GM13977 (cell line): ENCODE measurements at places on chromosomes 5 and 9.

DNA sequence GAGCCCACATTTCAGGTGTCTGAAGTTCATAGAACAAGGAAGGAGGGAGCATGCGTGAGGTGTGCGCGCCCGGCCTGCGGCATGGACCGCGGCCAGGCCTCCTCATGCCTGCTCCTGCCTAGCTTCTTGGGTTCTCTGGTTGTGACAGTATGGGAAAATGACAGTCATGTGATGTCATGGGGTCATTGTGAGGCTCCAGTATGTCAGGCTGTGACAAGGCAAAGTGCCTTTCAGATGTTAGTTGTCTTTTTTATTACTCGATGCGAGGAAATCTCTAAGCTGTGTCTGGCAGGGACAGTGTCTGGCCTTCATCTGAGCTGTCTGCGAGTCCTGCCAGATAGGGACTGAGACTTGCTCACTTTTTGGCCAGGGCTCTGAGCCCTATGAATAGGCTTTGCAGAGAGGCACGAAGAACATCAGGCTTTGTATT lies 13.3 kb downstream of the UCK1 start:
- DNase-seq: no peak

DNA sequence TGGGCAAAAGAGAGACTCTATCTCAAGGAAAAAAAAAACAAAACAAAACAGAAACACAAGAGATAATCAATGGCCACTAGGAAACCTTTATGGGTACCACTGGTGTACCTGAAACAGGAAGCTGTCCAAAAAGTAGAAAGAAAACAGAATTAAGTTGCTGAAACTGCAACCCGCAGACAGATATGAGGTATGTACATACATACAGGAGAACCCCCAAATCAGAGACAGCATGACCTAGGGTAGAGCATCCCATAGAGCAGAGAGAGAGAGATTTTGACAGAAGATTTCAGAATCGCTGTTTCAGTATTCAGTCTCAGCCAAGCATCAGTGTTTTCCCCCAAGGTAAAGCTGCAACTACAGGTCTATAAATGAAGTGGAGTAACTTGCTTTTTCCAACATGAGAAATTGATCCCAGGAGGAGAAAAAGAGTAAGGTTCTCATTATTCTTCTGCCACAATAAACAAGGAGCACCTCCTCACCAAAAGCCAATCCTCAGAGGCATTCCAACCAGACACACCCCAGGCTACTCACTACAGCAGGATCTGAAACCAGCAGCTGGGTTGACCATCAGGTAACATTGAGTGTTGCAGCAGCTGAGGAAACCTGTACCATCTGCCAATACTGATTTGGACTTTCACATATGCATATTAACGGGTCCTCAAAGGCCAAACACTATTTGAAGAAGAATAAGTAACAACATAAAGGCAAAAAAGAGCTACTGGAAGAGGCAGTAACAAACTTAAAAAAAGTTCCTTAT lies 630.0 kb downstream of the TAF11L14 start:
- no peak for DNase-seq

DNA sequence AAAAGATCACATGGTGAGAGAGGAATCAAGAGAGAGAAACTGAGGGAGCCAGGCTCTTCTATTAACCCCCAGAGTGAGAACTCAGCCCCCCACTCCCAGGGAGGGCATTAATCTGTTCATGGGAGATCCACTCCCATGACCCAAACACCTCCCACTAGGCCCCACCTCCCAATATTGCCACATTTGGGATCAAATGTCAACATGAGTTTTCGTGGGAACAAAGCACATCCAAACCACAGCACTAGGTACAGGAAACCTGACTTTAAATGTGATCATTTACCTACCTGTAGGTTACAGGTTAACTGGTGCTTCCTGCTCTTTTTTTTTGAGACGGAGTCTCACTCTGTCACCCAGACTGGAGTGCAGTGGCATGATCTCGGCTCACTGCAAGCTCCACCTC lies 16.9 kb downstream of the NNT start:
- no peak for DNase-seq

- no peak for DNase-seq
Measured at GRCh38 chr5:103425686-103426454, 136.7 kb downstream of the NUDT12 start.

DNA sequence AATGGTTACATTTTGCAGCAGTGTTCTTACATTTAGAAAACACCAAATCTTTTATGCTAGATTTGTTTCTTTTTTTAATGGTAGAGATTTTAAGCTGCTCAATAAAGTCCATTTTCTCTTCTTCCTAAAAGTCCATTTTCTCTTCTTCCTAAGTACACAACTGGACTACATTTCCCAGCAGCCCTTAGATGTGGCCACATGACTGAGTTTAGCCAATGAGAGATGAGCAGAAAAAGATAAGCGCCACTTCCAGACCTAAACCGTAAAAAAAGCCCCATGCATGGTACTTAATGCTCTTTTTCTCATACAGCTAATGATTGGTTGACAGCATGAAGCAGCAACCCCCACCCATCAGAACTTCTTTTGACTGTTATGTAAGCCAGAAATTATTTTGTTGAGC lies 206.7 kb downstream of the FAM114A2 start:
- DNase-seq: peak; percentile 23

- DNase-seq: no peak
Measured at GRCh38 chr5:133644000-133644865, 31.9 kb upstream of the FSTL4 start.

GRCh38 chr9:87445646-87446045 lies 52.0 kb upstream of the DAPK1 start:
- DNase-seq: peak; percentile 57

GRCh38 chr5:67065237-67065636 lies 131.4 kb downstream of the CD180 start:
- DNase-seq: peak; percentile 34

DNA sequence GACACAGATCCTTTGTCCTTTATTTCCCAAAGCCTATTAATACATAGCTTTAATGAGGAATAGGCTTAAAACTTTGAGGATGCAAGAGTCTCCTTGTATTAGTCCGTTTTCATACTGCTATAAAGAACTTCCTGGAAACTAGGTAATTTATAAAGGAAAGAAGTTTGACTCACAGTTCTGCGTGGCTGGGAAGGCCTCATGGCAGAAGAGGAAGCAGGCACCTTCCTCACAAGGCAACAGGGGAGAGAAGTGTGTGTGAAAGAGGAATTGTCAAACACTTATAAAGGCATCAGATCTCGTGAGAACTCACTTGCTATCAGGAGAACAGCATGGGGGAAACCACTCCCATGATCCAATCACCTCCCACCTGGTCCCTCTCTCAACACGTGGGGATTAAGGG lies 5.4 kb upstream of the CLK4 start:
- no peak for DNase-seq
